ENCODE measurements at places on chromosomes 2 and 18.

GRCh38 chr2:151423760-151424159, 14.1 kb downstream of the RIF1 start:
- DNase-seq = no peak

GRCh38 chr18:67318651-67319050, 197.9 kb downstream of the DSEL start:
- no peak for DNase-seq

GRCh38 chr2:137050949-137051348, 285.6 kb downstream of the THSD7B start:
- DNase-seq = no peak

GRCh38 chr2:150903055-150903454, 358.6 kb downstream of the RBM43 start:
- no peak for DNase-seq

DNA sequence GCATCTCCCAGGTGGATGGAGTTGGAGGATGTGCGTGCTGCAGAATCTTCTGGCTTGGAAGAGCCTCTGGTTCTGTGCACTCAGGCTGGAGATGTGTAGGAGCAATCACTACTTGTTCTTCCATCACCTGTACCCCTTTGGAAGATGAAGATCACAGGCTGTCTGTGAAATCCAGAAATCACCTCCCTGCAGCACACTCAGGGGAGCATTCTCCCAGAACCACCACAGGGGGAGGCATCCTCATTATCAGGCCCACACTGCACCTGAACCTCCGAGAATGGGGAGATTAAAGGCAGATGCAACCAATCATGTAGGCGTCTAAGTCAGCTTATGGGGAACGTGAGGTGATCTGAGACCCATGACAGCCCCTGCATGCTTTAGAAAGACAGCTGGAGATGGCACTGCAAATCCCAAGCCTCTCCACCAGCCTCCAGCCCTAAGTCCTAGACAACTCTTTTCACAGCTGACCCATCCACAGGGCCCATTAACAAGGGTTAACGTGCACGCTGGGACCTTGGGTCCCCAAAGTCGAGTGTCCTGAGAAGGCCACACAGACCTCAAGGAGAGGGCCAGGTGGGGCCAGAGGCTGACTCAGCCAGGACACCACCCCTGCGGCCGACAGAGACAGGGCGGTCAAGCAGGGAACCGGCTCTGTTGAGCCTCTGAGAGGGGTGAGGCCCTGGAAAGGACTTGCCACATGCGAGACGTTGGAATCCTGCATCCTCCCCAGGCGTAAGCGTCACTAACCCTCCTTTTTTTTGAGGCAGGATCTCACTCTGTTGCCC, 314.9 kb downstream of the EIPR1 start:
- DNase-seq = no peak

GRCh38 chr2:43838560-43839267, at the start of the genes ABCG5 and ABCG8:
Gene ABCG5 (minus strand): TSS chr2:43838839. CDS start chr2:43838679, 160 bp downstream.
Gene ABCG8 (plus strand): TSS chr2:43838971. CDS start chr2:43839054, 83 bp downstream.
- no peak for DNase-seq

Measured in stimulated activated CD8-positive, alpha-beta memory T cell treated with anti-CD3 and anti-CD28 coated beads, Interleukin-15, amount 100 ng/mL, for 24 hours (primary cell).